ENCODE measurements at places on chromosomes 12 and 14.

GRCh38 chr12:3323002-3323685 is 167.9 kb upstream of the PRMT8 start:
- no peak for DNase-seq

GRCh38 chr12:51721282-51721940 is 127.1 kb downstream of the FIGNL2 start:
- DNase-seq: no peak

GRCh38 chr14:36319899-36320199 is 588 bp downstream of the MBIP start:
- no peak for DNase-seq

DNA sequence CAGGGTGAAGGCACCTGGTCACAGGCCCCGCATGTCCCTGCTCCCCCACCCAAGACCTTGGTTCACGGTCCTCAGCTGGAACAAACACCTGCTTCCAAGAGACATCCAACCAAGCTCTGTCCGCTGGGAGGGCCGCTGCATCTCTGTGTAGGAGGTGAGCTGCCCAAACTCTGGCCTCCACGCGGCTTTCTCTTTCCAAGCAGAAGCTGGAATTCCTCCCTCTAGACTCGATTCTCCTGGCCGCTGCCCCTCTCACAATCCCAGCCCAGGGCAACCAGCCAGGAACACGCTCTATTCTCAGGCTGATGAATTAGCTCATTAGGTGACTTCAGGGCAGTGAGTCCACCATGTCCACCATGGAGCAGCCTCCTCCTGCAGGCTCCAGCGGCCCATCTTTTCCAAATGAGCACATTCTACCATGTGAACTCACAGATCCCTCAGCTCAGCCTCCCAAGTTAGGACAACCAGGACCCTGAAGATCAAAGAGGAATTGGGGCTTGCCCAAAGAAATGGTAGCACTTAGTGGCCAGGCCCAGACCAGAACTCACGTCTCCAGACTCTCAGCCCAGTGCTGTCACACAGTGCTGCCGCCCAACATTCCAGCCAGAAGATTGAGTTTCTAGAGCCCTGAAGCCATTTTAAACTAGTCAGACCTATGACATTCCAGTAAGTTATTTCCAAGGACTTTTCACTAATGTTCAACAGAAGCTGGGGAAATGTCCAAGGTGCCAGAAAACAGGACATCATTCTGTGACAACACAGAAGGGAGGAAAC is 146.6 kb downstream of the ANO2 start:
- no peak for DNase-seq

- no peak for DNase-seq
Observed at GRCh38 chr12:49088932-49089330, 5.7 kb downstream of the DHH start.

GRCh38 chr12:4273273-4273651 is 300 bp upstream of the CCND2 start:
- no peak for DNase-seq

- no peak for DNase-seq
Observed at GRCh38 chr12:28925719-28926376, 223.2 kb upstream of the FAR2 start.

- DNase-seq: no peak
Observed at GRCh38 chr14:61698206-61698980, 3.1 kb downstream of the HIF1A start.

DNA sequence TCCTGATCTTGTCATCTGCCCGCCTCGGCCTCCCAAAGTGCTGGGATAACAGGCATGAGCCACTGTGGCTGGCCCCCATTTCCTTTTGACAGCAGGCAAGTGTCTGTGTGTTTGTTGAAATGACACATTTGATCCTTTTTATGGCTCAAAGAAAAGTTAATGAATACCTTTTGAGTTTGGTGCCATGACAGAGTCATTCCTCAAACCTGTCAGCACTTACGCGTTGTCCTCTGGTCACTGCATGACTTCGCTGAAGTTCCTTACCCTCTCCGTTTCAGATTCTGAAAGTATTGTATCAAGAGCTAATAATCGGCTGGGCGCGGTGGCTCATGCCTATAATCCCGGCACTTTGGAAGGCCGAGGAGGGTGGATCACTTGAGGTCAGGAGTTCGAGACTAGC is 32.4 kb downstream of the NEMF start:
- DNase-seq: no peak

DNA sequence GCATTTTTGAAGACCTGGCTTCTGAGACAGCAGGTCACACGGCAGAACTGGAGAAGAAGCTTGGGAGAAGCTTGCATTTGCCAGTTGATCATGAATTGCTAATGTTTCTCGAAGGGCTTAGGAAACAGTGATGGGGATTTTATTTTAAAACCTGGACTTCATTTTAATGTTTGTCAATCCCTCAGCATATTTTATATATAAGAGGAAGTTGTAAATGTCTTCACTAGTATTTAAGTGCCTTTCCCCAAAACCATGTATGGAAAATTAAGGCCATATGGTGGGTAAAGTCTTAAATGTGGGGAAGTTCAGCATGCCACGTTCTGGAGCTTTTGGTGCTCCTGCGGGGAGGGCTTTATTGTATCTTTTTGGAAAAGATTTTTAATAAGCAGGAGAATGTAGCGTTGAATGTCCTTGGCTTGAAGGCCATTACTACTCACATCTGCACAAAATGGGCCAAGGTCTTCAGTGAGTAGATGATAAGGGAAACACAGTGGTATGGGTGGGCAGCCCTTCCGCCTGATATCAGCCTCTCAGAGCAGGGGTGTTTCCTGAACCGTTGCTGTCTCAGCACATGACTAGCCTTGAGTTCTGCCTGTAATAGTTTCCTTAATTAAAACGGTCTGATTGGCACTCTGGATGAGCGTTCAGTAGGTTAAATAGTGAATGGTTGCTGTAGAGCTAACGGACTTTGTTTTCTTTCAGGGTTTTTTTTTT is 511.4 kb downstream of the PCNX1 start:
- DNase-seq: no peak

DNA sequence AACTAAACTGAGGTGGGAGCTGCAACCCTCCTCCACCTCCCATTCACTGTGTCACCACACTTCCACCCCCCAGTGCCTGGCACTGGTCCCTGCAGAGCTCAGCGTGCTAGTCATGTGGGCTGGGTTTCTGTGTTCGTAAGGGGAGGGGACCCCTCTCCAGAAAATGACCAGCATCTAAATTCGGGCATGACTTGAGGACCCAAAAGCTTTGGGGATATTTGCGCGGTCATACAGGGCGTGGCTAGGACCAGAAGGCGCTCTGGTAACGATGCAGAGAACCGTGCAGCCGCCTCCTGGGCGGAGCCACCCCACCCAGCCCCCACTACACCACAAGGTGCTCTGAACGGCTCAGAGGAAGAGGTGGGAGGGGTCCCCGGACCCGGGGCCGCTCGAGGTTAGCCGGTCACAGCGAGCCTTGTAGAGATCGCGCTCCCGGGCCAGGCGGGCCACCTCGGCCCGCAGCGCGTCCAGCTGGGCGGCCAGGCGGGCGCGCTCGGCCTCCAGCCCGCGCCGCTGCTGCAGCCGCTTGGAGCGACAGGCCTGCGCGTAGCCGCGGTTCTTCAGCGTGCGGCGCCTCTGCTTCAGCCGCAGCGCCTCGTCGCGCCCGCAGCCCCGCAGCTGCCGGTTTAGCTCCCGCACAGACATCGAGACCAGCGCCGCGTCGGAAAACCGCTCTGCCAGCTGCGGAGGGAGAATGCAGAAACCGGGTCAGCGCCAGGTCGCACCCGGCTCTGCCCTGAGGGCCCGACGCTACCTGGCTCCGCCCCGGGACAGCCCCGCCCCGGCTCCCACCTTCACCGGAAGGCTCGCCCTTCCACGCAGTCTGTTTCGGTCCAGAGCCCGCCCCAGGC is 9.8 kb downstream of the CPNE6 start:
- DNase-seq: peak; percentile 68

DNA sequence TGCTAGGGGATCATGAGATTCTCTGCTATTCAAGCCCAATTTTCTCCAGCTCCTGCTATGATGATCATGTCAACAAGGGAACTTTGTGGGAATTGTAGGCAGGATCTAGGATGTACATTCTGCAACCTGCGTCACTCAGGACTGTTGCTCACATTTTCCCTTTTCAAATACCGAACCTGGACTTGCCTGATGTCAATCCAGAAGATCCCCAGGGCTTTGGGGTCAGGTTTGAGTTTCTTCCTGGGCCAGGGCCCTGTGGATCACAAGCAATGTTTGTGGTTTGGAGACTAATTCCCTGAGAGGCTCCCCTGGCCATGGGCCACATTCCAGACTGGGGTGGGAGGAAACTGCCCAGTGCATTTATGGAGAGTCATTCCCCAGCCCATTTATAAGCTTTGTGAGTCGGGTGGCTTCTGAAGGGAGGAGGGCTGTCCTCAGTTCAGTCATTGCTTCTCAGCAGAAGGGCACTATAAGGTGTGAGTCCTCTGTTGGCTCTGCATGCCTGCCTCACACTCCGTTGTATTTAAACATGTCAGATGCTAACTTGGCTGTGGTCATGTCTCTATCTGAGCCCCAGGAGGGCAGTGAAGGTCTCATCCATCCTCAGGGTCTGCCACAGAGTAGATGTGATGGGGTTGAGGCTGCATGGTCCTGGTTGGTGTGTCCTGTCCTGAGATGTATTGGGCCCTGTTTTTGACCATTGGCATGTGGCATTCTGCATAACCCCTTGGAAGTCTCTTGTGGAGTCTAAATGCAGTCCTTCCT is 6.5 kb downstream of the KRT86 start:
- peak; percentile 62 for DNase-seq

GRCh38 chr12:105813201-105813600 is 325.6 kb downstream of the NUAK1 start:
- DNase-seq: no peak

DNA sequence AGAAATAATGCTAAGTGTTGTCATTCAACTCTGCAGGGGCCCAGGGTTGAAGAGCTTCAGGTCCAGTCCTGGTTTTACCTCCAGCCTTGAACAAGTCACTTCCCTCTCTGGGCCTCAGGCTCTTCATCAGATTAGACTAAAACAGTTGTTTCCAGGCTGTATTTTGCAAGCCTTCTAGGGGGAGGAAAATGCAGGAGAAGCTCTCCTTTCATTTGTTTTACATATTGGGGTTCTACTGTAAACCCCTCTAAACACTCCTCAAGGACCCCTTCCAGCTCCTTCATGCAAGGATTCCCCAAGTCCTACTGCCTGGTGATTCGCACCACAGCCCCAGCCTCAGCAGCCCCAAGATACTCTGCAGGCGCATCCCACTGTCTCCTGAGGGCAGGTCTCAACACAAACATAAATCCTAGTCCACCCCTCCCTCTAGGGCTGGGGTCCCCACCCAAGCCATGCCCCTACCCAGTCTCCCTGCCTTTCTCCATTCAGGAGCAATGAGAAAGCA is 2.7 kb downstream of the SDR9C7 start:
- no peak for DNase-seq

GRCh38 chr12:92541731-92542130 is 161.1 kb upstream of the PLEKHG7 start:
- DNase-seq: no peak

- no peak for DNase-seq
Observed at GRCh38 chr12:91432755-91433154, 250.1 kb upstream of the DCN start.

DNA sequence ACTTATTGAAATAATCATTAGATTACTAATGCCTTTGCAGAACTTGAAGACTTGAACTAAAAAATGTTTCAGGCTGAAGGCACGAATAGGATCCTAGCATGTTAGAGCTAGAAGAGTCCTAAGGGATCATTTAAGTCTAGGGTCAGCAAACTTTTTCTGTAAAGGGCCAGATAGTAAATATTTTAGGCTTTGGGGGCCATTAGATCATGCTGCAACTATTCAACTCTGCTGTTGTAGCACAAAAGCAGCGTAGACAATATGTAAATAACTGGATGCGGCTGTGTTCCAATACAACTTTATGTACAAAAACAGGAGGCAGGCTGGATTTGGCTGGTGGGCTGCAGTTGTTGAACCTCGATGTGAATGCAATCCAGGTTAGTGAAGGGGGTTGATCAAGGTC is 221.7 kb downstream of the ATP23 start:
- DNase-seq: no peak

Measured in mesothelial cell of epicardium (in vitro differentiated cells).